ENCODE measurements at places on chromosomes 5 and 9.

DNA sequence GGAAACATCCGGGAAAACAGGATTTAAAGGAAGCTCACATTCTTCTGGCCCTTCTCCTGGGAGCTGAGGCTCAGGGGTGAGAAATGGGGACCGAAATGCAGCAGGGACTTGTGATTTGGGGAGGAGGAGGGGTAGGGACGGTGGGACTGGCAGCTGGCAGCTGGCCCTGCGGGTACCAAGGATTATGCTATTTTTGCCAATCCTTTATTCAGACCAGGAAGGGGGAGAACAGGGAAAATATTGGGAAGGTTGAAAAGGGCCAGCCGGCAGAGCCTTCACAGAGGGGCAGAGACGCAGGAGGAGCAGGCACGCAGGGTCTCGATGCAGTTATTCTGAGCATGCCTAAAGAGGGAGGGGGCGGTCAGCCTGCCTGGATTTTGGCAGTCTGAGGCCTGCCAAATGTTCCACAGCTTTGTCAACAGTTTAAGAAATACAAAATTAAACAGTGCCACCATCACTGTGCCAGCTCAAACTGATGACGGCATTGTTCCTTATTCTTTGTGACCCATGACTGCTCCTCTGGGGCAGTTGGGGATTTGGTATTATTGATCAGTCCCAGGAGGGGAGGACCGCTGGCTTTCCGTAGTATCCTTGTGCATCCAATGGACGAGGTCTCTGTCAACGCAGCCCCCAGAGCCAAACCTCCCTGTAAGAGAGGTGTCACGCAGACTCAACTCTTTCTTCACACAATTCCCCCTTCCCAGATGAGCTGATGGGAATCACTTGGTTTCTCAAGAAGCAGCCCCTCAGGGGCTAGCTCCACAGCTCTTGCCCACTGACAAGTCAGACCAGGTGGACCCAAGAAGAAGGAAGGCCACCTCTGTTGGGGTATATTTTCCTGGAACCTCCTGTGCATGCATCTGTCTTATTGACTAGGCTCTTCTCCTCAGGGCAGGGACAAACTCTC lies 553.3 kb downstream of the BNC2 start:
- DNase-seq = no peak

DNA sequence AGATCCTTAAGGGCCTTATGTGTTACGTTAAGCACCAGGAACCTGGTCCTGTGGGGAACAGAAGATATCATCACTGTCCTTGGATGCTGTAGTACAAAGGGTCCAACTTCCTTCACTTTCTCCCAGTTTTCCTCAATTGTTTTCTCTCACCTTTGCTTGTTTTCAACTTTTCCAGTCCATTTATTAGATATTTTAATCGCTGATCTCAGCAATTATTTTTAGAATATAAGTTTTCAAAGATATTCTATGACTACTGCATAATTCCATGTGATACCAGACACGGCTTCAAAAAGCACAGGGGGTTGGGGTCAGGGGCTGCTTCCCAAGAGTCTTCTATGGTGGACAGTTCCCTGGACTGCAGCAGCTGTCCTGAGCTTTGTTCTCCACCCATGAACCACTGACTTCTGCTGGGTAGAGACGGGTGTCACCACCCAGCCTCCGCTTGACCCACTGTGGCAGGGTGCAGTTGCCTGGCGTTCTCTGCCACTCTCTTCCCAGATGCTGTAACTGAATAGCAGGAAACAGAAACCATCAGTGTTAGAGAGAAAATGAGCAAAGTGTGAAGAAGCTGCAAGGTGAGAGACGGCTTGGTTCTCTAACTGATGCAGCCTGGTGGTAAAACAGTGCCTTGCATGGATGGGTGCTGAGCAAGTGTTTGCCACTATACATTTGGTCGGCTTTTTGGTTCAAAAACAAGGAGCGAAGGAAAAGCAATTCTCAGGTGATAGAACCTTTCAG lies 383.0 kb downstream of the RAB3C start:
- no peak for DNase-seq

DNA sequence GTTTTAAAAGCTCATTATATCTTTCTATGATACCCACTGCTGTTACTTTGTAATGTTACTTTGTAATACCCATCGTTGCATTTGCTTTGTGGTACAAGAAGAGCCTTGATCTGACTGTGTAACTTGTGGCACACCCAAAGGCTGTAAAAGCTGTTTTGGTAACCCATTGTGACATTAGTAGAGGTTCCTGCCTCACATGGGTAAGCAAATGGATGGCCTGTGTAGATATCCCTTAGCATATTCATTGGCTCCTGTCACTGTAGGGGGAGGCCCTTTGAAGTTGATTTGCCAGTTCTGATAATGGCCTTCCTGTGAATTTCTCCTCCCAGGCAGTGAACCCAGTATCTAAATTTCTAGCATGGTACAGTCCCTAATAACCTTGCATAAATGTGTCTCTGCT lies 15.7 kb downstream of the CDK20 start:
- DNase-seq = no peak

- DNase-seq = no peak
These were observed 392.1 kb upstream of the DAB2 start for GRCh38 chr5:39816866-39817265.

GRCh38 chr9:14441976-14442651 lies 128.2 kb upstream of the NFIB start:
- DNase-seq = no peak

DNA sequence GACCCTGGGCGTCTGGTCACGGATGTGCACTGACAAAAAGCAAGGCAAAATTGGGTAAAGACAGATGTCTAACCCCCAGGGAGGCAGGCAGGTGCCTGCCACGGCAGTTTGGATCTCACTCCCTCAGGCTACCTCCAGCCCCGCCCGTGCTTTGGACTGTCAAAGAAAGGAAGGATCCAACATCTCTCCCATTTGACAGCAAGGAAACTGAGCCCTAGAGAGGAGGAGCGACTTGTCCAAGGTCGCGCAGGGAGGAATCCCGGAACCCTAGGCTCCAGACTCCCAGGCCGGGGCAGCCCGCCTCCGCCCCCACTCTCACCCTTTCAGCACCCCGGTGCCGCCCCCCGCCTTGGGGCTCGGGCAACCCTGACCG lies 376 bp downstream of the GOLGA1 start:
- no peak for DNase-seq

GRCh38 chr9:131838530-131839280 lies 98.8 kb upstream of the RAPGEF1 start:
- no peak for DNase-seq

- DNase-seq = no peak
These were observed 6.7 kb downstream of the ADAMTSL1 start for GRCh38 chr9:18480662-18481093.

- DNase-seq = no peak
These were observed 2.2 kb downstream of the SARDH start for GRCh38 chr9:133735931-133736330.

- no peak for DNase-seq
These were observed 45.9 kb upstream of the C5orf58 start for GRCh38 chr5:170186856-170187255.

GRCh38 chr9:124520206-124520596 lies 13.0 kb upstream of the NR5A1 start:
- DNase-seq = no peak

DNA sequence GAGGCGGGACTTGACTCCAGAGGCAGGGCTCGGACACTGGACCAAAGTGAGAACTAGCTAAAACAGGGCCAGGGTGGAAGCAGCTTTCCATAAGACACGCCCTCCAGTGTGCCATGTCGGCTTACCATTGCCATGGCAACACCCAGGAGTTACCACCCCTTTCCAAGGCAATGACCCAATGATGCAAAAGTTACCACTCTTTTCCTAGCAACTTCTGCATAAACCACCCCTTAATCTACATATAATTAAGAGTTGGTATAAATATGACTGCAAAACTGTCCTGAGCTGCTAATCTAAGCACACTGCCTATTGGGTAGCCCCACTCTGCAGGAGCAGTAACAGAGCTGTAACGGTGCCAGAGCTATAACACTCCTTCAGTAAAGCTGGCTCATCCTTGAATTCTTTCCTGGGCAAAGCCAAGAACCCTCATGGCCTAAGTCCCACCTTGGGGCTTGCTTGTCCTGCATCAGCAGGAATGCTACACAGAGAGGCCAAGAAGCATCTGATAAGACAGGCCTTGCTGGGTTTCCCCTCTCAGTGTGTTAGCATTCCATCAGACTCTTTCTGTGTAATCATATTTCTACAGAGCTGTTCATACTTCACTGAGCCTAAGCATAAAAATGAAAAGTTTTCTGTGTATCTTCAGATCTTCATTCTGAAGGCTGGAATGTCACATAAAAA lies 262.7 kb upstream of the KLF9 start:
- no peak for DNase-seq

GRCh38 chr5:42819745-42820144 lies 8.1 kb upstream of the SELENOP start:
- DNase-seq = no peak

GRCh38 chr5:117892360-117892759 lies 1096.0 kb downstream of the DTWD2 start:
- no peak for DNase-seq

DNA sequence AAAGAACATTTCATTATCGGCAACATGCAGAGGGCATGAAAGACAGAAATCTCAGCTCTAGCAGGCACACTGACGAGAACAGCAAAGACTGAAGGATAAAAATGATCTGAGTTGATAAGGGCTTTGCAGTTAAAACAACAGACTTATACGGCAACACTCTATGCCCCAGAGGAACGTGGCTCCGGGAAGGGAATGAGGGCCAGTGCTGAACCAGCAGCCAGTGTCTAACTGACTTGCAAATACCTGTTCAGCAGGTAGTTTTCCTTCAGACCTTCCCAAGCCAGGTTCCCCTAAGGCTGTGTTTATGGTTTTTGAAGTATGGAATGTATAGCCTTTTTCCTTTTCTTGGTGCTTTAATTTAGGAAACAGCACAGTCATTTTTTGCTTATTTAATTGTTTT lies 121.3 kb upstream of the CDH18 start:
- no peak for DNase-seq

DNA sequence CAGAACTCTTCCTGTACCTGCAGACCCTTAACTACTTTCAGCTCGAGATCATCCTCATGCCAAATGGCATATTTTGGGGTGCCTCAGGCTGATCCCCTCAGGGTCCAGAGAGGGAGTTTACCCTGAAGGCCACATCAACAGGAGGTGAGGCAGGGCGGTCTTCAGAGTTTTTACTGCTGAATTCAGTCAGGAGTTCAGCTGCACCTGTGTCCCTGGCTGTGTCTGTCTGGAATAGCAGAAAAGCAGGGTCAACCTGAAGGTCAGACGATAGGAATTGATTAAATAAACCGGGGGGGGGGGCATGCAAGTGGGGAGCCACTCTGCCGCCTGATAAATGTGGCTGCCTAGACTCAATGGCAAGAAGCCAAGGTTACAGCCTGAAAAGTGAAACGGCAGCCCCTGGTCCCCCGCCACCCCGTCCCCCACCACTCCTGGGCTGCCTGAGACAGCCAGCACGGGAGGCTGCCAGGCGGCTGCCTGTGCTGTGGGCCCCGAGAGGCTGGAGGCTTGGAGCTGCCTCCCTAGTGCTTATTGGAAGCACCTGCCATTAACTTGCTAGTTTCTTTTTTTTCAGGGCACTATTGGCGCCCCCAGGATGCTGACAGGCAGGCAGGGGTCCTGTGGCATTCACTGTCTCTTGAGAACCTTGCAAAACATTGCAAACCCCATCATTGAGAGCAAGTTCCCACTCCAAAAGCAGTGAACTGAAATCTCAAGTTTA lies 182.7 kb upstream of the PPP1R26 start:
- DNase-seq = peak; percentile 33

- DNase-seq = no peak
These were observed 168.8 kb upstream of the PPP1R2B start for GRCh38 chr5:156681265-156681664.

DNA sequence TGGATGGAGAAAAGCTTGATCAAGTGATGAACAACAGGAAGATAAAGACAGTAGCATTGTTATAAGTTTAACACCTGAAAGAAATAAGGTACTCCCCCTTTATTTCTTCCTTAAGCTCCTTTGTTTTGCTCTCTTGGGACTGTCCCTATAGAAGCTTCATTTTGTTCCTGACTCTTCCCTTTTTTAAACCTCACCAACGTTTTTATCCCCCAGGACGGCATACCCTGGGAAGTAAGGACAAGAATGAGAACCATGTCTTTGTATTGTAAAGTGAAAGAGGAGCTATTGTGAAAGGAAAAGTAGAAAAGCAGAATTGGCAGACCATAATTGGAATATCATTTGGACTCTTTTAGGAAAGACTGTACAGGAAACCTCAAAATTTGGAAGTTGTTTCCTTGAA lies 1368.6 kb upstream of the C9orf72 start:
- no peak for DNase-seq

DNA sequence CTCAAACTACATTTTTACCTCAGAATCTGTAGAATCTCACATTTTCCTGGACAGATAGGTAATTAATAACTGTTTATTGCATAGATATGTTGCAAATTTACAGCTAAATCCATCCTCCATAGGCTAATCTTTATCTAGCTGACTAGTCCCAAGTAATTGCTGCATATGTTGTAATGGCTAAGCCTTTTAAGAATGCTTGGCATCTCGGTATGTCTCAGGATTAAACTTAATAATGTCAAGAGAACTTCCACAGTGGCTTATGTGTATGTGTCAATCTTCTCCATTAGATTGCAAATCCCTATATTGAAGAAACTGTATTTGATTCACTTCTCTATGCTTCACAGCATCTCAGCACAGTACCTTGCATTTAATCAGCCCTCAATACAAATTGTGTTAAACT lies 131.9 kb downstream of the PRDM9 start:
- no peak for DNase-seq

DNA sequence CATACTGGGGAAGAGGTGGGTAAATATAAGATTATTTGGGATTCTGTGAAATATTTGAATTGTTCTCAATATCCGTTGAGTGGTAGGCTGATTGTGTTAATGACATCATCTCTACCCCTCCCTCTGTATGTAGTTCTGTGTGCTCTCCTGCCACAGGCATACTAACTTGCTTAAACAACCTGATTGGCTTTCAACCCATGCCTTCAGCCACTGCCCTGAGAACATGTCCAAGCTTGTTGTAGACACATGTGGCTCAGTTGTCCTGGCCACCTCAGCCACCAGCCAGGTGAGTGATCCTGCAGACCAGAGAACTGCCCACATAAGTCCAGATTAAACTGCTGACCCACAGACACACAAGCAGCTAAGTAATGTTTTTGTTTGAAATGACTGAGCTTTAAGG lies 31.1 kb downstream of the ANKS6 start:
- no peak for DNase-seq

DNA sequence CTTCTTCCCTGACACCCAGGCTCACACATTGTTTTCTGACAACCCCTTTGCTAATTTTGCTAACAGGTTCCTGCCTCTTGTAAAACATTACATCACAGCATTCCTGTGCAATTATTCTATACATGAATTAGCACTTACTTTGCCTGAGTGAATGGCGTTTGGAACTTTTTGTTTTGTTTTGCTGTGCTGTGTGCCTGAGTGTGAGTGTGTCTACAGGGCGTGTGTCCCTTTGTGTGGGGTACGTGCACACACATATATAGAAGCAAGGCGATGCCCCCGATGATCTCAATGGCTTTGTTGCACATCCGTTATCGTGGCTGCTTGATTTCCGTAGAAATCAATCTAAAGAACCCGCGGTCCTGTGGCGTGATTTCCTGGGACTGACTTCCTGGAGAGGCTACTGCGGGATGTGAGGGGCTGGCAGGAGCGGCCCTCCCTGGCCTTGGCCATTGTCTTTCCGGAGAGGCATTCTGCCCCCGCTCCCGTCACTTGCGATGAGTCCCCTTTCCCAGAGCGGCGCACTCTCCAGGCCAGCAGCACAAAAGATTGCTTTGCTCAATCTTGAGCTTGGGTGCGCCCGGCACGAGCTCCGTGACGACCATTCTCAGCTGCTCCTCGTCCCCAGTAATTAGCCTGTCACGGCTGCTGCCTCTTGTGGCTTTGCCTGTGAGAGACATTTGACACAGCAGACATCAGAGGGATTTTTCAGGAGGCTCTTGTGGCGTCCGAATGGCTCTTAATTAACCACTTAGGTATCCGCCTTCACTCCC lies 398.1 kb upstream of the IRX1 start:
- no peak for DNase-seq

GRCh38 chr5:149841851-149842793 lies 102.5 kb downstream of the PDE6A start:
- peak; percentile 37 for DNase-seq
